Left cardiac atrium (tissue), 4 donors: ENCODE measurements at places on chromosomes 1 and 21. TPM values are rescaled to one million over a fixed set of nuclear protein-coding genes. Genes with fewer than 3 reads are reported as not detected.

DNA sequence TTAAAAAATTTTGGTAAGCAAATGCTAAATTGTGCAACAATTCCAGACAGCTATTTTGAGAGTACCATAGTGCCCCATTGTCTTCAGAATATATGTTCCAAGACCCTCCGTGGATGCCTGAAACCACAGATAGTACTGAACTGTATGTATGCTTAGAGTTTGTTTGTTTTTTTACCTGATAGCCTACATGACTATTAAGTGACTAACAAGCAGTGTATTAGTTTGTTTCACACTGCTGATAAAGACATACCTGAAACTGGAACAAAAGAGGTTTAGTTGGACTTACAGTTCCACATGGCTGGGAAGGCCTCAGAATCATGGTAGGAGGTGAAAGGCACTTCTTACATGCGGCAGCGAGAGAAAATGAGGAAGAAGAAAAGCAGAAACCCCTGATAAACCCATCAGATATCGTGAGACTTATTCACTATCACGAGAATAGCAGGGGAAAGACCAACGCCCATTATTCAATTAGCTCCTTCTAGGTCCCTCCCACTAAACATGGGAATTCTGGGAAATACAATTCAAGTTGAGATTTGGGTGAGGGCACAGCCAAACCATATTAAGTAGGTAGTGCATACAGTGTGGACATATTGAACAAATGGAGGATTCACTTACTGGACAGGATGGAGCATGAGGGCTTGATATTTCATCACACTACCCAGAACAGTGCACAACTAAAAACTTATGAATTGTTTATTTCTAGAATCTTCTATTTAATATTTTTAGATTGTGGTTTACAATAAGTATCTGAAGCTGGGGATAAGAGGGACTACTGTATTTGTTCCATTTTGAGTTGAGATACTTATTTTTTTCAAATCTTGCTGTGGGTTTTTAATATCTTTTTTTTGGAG lies 78.5 kb downstream of the LHX9 start:
- DNase-seq = no peak

DNA sequence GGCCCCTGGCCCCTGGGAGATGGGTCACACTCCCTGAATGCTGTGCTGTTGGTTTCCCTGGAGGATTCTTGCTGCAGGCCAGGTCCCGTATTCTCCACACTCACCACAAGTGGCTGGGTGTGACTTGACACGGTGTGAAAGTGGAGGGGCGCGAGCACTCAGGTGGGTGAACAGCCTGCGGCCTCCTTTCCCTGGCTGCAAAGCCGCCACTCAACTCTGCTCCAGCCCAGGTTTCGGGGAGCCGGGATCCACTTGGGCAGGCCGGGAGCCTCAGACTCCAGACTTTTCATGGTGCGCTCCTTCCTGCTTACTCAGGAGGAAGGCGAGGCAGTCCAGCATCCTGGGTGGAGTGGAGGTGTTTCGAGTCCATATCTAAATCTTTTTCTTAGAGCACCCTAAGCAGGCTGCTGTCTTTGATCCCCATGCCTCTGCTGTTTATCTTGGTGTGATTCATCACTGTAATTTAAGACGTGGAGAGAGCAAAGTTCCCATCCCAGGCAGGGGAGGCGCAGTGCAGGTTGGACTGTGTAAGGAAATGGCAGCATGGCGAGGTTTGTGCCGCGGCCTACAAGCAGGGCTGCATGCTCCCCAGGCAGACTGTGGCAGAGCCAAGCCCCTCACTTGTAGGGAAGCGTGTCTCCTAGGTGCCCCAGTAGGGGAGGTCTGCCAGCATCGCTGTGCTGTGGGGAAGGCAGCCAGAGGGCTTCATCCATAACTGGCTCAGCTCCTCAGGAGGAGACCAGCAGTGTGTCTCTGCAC lies 29.6 kb downstream of the VANGL1 start:
- no peak for DNase-seq

The ADAM30 gene
- total RNA-seq = not detected

The DYNLT5 gene
- 3.2 TPM for total RNA-seq

The RNU1-4 gene
- 5,988 TPM for total RNA-seq

DNA sequence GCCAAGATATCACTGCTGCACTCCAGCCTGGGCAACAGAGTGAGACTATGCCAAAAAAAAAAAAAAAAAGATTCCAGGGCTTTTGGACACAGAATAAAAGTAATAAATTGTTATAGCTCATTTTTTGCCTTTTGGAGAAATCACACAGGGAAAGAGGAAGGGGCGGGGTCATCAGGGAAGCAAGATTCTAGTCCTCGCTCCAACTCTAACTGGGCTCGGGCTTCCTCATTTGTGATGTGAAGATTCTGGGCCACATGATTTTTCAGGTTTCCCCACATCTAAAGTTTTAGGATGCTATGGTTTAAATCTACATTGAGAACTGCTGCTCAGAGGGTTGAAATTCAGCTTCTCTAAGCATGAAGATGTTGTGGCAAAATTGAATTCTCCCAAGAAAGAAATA lies 179.3 kb upstream of the PLXNA2 start:
- no peak for DNase-seq

The SPATA45 gene
- not detected for total RNA-seq

GRCh38 chr1:16617114-16617631 lies 3.8 kb upstream of the NBPF1 start:
- no peak for DNase-seq

The SLC45A1 gene
- total RNA-seq = 1.8 TPM

- DNase-seq = no peak
These were observed 13.8 kb downstream of the LRRC39 start for GRCh38 chr1:100164216-100164615.

GRCh38 chr1:167273027-167273800 lies 52.5 kb downstream of the POU2F1 start:
- DNase-seq = no peak

The TRAF5 gene
- 5.3 TPM for total RNA-seq

The TCHH gene
- 0.03 TPM for total RNA-seq

- peak; percentile 81 for DNase-seq
These were observed 9.4 kb downstream of the HSPG2 start for GRCh38 chr1:21927533-21928237.

DNA sequence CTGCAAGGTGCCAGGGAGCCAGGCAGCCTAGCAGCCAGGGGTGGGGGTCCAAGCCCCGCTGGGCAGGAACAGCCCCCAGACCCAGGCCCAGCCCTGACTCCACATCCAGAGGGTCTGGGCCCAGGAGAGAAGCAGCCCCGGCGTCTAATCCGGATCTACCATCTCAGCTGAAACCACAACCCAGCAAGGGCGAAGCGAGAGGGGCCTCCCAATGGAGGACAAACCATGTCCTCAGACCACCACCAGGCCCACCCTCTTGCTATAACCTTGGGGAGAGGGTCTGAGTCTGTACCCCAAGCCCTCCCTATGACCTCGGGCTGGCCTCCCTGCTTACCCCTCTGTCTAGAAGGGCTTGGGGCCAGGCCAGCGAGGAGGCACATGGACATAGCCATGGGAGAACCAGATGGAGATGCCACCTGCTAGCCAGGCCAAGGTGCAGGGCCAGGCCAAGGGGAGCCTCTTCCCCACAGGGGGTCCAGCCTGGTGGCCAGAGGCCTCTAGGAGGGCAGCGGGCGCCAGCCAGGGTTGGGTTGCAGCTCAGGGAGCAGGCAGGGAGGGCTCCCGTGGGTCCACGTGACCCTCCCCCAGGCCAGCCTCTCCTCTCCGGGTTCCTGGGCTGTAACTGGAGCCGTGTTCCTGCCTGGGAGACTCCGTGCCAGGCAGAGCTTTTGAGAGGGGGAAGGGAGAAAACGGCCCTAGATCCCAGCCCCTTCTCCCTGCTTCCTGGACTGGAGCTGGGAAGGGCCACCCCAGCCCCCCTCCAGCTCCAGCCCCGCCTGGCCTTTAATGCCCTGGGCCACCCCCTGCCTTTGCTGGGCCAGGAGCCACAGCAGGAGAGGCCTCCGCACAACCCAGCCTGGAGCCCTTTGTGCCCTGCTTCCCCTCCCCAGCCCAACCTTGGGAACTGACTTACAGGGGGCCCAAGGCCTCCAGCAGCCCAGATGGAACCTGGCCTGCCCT lies 2.5 kb downstream of the WNT9A start:
- DNase-seq = no peak

GRCh38 chr1:235090406-235091069 lies 38.1 kb downstream of the TOMM20 start:
- DNase-seq = no peak

GRCh38 chr1:30130099-30130498 lies 593.3 kb downstream of the MATN1 start:
- no peak for DNase-seq

- no peak for DNase-seq
These were observed 3.9 kb upstream of the PCNX2 start for GRCh38 chr1:233299450-233299849.

DNA sequence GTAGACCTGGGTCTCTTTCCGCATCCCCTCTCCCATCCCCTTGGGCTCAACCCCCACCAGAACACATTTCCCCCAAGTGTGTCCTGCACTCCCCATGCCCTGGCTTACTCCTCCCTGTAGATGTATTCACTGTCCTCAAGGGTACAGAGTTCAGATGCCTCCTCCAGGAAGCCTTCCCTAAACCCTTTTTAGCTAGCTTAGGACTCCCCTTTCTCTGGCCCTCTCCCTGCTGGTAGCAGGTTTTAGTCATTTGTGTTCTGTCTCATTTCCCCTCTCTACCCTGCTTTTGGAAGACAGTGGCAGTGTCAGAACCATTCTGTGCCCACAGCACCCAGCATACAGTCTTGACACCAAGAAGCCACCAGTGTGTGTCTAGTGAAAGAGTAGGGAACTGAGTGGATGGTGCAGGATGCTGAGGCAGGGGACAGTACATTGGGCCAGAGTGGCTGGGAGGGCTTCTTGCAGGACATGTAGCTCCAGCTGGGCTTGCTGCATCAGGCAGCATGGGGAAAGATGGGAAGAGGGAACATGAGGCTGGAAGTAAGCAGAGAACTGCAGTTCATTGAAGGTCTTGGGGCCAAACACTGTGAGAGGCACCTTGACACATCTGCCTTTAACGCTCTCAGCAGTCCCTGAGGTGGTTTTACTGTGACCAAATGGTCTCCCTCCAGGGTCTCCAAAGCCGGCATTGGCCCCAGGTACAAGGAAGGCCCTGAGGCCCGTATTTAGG lies 2.5 kb downstream of the FOXO6 start:
- DNase-seq = no peak

DNA sequence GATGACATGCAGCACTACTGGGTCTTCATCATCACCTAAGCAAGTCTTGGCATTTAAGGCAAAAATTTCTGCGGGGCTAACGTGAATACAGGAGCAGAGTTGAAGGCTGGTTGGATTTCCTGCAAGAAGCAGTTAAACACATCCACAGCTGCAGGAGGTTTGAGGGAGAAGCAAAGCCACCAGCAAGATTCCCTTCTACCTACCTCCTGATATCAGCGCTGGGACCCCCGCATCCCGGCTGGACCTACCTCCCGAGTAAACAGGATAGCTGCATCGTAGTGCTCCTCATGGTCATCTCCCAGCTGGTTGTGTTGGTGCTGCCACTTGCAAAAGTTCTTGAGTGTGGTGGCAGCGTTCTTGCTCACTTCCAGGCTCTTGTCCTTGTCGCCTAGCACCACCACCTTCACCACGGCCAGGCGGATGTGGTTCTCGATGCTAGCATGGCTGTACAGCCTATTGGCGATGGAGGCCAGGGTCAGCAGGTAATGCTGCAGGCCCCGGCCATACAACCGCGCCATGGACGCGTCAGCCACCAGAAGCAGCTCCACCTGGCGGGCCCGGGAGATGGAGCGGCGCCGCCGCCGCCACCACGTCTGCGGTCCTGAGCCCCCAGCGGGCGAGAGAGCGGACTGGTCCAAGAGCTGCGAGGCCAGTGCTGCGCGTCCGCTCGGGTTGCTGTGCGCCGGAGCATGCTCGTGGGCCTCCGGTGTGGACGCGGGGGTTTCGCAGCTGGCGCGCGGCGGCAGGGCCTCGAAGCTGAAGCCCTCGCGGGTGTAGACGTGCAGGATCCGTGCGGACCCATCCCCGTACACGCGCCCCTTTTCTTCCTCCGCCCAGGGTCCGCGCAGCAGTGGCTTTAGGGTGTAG lies 1.6 kb downstream of the ADAMTS5 start:
- peak; percentile 40 for DNase-seq

DNA sequence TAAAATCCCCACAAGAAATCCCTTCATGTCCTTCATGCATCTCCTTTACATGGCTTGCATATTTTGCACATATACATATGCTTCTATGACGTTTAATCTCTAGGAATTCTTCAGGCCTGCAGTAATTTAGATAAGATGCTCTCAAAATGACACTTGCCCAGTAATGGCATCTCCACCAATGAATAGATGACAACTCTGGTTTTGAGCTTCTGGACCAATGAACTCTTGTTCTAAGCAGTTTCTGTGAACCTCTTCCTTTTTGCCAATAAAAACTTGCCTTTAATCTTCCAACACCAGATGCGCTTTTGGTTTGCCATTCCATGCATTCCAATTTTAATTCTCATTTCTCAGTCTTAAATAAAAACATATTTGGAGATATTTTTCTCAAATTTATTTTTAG lies 189.8 kb upstream of the OLFM3 start:
- no peak for DNase-seq

DNA sequence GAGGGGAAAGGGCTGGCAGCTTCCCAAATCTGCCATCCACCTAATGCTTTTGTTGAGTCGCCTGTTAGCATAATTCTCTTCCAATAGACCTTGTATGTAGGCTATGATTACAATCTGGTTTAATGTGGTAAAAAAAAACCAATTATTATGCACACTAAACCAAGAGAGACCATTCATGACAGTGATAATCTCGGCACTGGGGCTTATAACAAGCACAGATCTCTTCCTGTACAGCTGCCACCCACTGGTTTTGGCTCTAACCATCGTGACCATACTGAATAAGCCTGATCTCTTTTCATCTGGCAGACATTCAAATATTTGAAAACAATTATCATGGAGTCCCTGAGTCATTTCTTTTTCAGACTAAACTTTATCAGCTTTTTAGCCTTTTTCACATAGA lies 12.0 kb upstream of the SYT14 start:
- DNase-seq = no peak

DNA sequence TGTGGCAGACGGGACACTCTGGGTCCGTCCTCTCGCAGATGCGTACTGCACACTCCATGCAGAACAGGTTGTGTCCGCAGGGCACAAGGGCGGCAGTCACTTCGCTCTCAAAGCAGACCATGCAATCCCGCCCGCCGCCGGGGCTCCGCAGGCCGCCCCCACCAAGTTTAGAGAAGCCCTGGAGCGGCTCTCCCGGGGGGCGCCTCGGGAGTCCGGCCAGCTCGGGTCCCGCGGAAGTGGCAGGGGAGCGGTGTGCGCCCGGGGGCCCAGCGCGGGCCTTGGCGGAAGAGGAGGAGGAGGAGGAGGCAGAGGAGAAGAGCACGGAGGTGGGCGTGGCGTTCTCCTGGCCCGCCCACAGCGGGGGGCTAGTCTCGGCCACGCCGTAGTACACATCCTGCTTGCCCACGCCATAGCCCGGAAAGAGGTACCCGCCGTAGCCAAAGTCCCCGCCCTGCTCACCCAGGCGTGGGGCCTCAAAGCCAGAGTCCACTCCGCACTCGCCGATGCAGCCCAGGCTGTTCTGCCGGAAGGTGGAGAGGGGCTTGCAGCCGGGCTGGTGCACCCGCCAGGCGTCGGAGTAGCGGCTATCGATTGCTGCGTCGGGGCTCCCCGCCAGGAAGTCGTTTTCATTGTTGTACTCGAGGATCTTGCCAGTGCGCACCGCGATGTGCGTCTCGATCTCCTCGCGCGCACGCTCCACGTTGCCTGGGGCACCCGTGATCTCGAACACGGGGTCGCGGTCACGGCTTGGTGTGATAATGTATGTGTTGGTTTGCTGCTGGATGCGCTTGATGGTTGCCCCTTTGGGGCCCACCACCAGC lies 5.4 kb downstream of the MEX3A start:
- peak; percentile 79 for DNase-seq
